ENCODE measurements at places on chromosomes 7 and 10.

DNA sequence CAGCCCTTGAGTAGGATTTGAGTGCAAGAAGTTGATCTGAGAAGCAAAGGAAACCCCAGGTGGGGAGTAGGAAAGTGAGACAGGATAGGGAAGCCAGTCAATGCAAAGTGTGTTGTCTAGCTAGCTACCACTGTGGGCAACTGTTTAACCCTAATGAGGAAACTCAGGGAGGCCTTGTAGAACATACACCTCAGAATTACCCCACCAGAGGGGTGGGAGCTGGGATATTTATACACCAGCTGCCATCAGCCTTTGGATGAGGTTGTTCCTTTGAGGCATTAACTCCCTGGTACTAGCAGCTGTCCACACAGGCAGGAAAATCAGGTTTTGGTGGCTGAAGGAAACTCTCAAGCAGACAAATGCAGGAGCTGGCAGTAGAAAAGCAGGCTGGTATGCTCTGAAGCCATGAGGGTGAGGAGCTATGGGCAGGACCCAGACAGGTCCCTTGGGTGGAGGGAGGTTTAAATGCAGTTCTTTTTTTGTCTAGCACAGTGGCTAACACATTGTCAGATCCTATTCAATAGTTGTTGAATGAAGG, 60.1 kb upstream of the ARID5B start:
- DNase-seq: no peak

DNA sequence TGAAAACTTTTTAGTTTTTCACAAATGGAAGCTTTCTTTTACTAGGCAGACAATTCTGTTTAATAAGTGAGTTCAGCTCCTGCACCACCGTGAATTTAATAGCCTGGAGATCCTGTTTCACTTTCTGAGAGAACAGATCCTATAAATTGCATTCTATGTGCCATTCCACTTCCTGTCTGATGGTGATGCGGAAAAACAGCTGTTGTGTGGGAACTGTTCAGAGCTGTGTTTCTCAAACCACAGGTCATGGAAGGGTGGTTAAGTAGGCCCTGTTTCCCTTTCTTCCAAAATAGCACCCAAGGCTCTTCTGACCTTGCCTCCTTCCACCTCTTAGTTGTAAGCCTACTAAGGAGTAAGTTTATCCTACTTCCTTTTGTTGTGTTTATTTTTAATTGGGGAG, 97.2 kb upstream of the DKK1 start:
- no peak for DNase-seq

- no peak for DNase-seq
These were observed 685 bp downstream of the CASP2 start for GRCh38 chr7:143288836-143289235.

DNA sequence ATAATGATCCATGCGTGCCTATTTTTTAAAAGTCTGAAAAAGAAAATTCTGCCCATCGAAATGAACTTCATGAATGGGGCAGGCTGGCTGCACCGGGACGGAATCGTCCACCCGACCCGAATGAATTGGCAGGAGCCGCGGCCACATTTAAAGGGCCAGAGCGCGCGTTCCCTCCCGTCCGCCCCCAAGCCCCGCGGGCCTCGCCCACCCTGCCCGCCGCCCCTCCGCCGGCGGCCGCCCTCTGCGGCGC, 319 bp upstream of the GATA3 start:
- no peak for DNase-seq

GRCh38 chr7:123738356-123738755, 10.4 kb downstream of the WASL start:
- DNase-seq: no peak

DNA sequence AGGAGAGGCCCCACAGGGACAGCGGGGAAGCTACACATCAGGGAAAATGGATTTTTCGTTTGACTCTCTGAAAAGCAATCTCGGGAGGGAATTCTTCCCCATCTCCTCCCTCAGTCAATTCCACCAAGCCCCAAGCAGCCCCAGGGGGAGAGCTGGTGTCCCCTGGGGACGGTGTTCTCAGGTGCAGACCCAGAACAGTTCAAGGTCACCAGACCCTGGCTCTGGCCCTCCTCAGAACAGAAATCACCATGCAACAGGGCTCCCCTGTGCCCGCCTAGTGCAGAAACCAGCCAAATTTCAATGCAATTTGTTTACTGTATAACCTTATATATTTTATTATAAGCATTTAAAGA, 34.1 kb downstream of the GSDME start:
- no peak for DNase-seq

DNA sequence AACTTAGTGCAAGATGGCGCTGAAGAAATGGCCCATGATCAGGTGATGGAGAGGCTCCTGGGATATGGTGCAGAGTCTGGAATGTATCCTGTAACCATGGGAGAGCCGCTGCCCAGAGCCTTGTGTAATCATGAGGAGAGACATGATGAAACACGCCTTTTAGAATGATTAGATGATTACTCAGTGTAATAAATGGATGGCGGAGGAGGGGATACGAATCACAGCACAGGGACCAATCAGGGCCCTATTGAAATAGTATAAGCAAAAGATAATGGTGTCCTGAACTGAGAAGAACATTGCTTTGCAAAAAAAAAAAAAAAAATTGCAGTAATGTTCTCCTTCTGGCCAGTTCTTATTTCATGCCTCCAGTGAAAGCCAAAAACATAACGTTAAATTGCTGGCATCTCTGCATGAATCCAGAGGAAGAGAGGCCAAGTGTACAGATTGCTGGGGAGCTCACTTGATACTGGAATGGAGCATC, 668.5 kb upstream of the AUTS2 start:
- DNase-seq: no peak

- DNase-seq: no peak
These were observed 903.6 kb upstream of the AUTS2 start for GRCh38 chr7:68694656-68695055.

- DNase-seq: no peak
These were observed 56.8 kb downstream of the SEMA3A start for GRCh38 chr7:84137812-84138211.

- DNase-seq: no peak
These were observed 266.2 kb downstream of the SLC25A13 start for GRCh38 chr7:96055717-96056116.

DNA sequence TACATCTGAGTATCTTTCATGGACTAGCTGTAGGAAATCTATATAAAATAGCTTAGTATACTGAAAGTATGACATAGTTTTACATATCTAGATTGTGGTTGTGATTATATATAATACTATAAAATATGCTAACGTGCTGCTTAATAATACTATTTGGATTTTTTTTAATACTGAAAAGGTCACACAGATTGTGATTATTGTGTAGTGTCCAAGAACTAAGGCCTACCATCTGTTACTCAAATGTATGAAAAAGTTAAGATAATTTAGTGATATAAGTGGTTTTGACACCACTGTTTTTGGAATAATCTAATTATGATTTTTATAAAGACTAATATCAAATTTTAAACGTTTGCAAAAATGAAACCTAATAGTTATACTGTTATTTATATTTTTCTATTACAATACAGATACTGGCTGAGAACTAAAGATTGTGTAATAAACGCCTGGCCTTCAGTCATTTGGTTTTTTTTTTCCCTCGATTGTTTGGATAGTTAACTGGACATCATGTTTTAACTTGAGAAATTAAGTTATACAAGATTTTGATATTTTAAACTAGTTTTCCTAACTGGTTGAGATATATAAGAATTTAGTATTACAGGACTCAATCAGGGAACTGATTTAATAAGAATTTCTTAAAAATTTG, 12.6 kb downstream of the PTEN start:
- DNase-seq: no peak

- peak; percentile 56 for DNase-seq
These were observed 14.5 kb downstream of the PDGFA start for GRCh38 chr7:505171-505570.

DNA sequence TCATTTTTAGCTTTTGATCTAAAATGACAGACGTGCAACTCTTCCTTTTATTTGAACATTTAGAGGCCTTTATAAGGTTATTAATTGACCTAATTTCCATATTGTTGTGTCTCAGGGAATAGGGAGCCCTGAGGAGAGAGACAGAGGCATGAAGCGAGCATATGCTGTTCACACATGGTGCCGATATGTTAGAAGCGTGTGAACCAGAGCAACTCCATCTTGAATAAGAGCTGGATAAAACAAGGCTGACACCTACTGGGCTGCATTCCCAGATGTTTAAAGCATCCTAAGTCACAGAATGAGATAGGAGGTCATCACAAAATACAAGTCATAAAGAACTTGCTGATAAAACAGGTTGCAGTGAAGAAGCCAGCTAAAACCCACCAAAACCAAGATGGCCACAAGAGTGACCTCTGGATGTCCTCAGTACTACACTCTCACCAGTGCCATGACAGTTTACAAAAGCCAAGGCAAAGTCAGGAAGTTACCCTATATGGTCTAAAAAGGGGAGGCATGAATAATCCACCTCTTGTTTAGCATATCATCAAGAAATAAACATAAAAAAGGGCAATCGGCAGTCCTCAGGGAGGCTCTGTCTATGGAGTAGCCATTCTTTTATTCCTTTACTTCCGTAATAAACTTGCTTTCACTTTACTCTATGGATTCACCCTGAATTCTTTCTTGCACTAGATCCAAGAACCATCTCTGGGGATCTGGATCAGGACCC, 80.1 kb downstream of the SEC61G start:
- DNase-seq: no peak

- no peak for DNase-seq
These were observed 118.1 kb downstream of the ARL4A start for GRCh38 chr7:12805518-12805928.

DNA sequence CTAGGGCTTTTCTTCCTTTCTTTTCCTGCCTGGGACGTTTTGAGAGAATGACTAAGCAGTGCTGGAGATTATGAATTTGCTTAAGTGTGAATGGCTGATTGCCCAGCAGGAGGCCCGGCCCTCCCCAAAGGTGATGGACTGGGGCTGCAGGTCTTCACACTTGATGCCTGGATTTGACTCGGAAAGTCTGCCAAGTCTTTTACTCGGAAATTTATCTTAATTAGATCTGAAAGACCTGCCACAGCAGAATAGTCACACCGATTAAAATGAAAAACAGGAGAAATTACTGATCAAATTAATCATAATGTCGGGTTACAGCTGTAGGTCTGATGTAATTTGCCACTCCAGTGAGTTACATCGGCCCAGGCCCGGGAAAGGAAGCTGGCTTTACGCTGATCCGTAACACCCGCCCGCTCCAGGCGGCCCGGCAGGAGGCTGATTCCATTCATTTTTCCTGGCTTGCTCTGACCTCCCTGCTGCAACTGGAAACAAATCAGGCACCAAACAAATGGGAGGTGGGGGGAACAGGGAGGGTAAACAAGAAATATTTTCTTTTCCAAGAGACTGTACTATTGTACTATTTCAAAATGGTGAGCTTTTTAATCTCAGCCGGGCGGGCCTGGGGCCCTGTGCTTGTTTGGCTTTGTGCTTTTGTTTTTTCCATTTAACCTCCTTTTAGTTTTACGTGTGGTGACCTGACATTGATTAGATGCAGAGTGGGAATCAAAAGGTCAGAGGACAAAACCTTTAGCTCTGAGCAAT, 212.4 kb upstream of the YAE1 start:
- no peak for DNase-seq

GRCh38 chr10:126080879-126081411, 184.6 kb downstream of the FANK1 start:
- DNase-seq: no peak

DNA sequence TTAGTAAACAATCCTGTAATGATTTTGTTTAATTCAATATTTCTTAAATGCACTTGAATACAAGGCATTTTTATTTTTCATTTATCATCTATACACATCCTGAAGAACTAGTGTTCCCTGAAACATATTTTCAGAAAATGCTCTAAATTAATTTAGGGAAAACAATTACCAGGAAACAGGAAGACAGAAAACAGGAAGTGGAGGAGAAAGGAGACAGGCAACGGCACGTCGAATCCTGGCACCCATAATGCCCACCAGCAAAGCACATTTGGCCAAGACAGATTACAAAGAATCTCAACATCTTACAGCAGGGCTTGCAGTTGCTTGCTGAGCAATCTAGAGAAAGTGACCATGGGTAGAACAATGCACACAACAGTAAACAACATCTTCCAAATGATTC, 571.1 kb downstream of the GRID1 start:
- DNase-seq: no peak

- DNase-seq: no peak
These were observed 124.3 kb downstream of the ACTR3B start for GRCh38 chr7:152883858-152884257.

- DNase-seq: no peak
These were observed 6.3 kb downstream of the NRAP start for GRCh38 chr10:113657544-113657943.

- DNase-seq: no peak
These were observed 46.4 kb downstream of the RAMP3 start for GRCh38 chr7:45203936-45204445.
